ENCODE measurements at places on chromosomes 5 and 9.

- no peak for DNase-seq
Observed at GRCh38 chr5:14379739-14380497, 201.7 kb upstream of the OTULINL start.

DNA sequence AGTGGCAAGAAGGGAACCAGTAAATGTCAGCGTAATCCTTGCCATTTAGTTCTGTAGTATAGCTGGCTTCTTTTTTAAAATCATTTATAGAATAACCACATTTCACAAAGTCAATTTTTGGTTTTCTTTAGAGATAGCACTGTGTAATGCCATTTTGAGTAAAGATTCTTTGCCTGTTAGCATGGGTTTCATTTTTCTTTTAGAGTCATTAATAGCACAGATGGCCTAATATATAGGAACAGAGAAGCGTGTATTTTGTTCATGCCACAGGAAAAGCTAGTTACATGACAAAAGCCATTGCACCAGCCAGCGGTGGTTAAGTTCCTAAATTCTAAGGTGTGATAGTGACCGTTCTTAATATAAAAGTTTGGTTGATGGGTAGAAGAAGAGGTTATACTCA, 1363.9 kb downstream of the MAT2B start:
- no peak for DNase-seq

DNA sequence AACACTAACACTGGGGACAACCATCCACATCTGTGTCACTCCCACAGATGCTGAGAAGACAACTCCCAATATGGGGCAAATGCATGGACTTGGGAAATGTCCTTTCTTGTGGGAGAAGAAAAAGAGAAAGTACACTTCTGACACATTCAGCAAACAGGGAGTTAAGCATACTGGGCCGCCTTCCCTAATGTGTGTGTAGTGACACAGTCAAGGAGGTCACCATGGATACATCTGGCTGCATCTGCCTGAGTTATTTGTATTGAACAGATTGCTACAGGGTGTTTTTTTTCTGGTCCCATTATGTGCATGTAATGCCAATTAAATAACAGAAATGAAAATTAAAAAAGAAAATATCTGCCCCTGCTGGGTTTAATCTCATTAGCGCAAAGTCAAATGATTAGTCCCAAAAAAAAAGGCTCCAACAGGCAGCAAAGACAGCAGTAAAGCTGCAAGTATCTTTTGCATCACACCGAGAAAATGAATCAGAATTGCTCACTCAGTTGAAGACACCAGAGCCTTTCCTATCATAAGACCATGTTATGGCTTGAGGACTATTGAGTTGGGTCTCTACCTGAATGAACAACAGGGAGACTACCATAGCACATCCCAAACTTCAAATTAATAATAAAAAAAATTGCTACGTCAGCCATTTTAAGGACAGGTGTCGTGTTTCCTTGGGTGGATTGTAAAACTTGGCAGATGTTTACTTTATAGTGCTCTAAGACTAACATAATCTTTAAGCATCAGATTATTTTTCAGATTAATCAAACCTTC, 395.9 kb downstream of the DTWD2 start:
- no peak for DNase-seq

GRCh38 chr5:168311061-168311566, 19.7 kb downstream of the WWC1 start:
- no peak for DNase-seq

DNA sequence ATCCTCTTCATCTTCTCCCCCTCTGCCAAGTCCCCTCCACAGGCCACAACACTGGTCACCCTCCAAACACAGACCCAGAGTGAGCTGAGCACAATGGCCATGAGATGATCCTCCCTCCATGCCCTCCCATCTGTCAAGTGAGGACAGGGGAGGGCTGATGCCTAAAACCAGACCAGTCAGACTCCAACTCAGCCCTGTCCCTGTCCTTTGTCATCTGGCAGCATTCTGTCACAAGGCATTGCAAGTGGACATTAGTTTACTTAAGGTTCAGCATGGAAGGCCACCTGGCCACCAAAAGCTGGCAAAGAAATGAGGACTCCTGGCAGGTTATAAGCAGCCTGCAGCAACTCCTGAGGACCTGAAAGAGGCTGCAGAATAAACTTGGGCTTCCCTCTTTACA, 136.2 kb upstream of the SLC30A5 start:
- DNase-seq = no peak

GRCh38 chr5:151820903-151821302, 49.1 kb downstream of the G3BP1 start:
- DNase-seq = no peak

GRCh38 chr9:107431461-107431860, 58.1 kb downstream of the KLF4 start:
- DNase-seq = no peak
